ENCODE measurements at places on chromosomes 7 and 10.
A peak's percentile ranks its signal among the peaks of the same experiment; 100 is the strongest.

GRCh38 chr10:79493806-79494205 lies 18.5 kb upstream of the EIF5AL1 start:
- no peak for DNase-seq

DNA sequence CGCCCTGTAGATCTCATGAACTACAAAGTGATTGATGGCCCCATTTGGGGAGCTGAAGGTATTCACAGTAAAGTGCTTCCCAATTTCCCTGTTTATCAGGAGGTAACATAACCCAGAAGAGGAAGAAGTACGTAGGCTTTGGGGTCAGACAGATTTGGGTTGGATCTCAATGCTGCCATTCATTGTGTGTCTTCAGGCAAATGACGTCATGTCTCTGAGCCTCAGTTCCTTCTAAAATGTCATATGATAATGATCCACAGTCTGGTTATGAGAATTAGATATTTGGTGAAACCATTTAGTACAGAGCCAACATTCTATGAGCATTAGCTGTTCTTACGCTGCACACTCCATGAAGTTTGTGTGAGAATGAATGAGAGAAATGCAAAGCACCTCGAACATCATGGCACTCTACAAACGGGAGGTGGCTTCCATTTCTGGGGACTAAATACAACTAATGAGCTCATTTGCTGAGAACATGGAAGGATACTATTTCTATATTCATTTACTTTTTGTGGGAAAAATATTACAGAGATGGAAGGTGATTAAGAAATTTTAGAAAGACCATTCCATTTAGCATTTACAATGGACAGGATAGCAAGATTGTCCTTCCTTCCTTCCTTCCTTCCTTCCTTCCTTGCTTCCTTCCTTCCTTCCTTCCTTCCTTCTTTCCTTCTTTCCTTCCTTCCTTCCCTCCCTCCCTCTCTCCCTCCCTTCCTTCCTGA lies 13.8 kb upstream of the JCAD start:
- no peak for DNase-seq

GRCh38 chr10:18214691-18215563 lies 74.7 kb downstream of the CACNB2 start:
- DNase-seq: no peak

DNA sequence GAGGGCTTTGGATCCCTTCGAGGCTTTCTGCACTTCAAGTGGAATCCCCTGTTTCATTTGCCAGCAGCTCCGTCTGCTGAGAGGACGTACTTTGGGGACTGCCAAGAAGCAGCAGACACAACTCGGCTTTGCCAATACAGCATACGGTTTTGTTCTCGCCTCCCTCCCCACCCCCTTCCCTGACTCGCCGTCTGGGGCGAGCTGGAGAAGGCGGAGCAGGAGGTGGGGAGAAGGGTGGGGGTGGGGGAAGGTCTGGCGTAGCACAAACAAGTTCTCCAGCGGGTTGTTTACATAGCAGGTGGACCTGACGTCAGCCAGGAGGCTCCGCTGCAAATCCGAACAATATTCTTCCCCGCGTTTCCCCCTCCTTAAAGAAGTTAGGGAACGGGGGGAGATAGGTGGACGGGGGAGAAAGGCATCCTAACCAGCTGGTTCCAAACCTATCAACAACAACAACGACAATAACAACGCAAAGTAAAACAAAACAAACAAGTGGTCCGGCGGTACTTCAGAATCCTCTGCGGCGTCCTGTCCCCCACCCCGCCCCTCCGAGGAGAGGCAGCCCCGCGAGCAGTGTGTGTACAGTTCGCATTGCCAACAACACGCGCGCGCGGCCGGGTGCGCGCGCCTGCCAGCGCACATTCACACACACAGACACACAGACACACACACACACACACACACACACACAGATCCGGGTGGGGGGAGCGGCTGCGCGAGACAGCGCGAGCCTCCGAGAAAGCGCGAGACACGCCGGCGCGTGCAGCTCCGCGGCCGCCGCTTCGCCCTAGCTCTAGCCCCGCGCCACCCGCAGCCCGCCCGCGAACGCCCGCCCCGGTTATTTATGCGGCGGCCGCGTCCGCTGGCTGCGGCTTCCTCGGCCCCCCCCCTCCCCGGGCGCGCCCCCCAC lies 167.0 kb upstream of the PPP1R3A start:
- peak; percentile 72 for DNase-seq

DNA sequence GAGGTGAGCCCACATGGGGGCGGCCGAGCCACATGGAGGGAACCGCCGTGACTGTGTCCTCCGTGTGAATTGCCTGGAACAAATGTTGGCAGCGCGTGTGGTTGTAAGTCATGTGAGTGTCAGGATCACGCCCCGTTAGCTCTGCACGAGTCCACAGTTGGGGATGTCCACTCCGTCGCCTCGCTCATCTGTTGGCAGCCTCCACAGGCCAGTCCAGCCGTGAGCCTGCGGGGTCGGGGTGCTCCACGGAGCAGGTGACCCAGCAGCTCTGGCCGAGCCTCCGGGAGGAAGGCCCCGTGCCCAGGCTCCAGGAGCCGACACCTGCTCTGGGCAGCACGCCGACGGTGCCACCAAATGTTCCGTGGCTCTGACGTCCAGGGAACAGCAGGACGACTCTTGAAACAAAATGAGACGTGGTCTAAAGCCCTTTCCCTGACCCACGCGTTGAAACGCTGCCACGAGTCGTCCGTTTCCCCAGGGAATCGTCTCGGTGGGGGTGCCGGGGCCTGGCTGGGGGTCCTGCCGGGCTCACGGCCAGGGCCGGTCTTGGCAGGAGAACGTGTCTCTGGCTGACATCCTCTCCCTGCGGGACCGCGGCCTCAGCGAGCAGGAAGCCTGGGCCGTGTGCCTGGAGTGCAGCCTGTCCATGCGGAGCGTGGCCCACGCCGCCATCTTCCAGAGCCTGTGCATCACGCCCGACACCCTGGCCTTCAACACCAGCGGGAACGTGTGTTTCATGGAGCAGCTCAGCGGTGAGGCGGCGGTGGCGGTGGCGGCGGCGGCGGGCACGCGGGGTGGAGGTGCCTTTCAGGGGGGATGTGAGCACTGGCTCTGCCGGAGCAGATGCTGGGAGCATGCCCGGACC lies 7.0 kb downstream of the KNDC1 start:
- no peak for DNase-seq

DNA sequence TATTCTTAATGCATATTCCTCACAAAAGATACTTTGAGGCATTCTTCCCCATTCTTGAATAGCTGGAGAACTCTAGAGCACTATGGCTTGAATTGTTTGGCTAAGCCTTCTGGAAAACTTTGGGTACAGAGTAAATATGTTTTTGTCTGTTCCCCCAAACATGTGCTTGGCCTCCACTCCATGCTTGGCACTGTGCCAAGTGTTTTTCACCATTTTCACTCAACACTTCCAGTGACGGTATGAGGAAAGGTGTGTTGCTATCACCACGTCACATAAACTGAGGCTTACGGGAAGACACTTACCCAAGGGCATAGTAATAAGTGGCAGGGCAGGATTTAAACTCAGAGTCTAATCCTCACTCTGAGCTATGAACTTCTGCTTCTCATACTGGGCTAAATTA lies 318.2 kb downstream of the WDR11 start:
- DNase-seq: no peak

- no peak for DNase-seq
Observed at GRCh38 chr7:16223963-16224707, 197.2 kb downstream of the CRPPA start.

DNA sequence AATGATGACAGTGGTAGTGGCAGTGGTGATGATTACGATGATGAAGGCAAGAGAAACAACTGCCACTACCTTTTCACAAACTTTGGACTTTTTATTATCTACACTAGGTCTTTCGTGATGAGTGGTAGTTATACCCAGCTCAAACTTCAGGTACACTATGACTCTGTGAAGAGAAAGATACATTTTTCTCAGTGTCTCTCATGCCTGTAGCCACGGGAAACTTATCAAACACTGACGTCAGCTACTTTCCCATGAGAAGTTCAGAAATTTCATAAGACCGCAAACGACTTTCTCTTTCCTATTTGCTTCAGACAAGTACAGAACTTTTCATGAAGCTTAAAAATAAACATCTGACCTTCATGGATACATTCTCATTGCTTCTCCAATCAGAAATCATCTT lies 57.0 kb downstream of the CALD1 start:
- DNase-seq: no peak

DNA sequence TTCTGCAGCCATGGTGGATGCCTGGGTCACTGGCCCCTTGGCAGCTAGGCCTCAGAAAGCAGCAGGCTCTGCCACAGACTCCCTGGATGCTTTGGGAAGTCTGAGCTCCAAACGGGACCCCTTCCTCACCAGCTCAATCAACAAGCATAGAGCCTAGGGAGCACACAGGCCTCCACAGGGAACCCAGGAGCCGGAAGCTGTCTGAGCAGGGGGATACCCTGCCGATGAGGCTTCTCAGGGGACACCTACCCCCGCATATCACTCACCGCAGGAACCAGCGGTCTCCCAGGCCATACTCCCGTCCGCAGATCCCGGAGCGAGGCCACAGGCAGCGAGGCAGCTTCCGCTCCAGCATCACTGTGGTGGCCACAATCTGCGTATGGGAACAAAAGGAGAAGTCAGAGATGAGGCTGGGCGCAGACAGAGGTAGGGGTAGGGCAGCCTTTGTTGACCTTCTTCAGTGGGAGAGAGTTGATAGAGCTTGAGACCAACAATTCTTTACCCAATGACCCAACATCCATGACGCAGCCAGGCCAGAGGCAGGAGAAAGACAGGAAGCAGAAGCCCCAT lies 13.4 kb downstream of the TRPV6 start:
- DNase-seq: no peak

GRCh38 chr10:17683541-17683940 lies 39.6 kb downstream of the STAM start:
- no peak for DNase-seq

- DNase-seq: no peak
Observed at GRCh38 chr10:61901829-61902444, 438 bp downstream of the ARID5B start.

GRCh38 chr10:11085545-11085944 lies 67.9 kb downstream of the CELF2 start:
- DNase-seq: no peak

DNA sequence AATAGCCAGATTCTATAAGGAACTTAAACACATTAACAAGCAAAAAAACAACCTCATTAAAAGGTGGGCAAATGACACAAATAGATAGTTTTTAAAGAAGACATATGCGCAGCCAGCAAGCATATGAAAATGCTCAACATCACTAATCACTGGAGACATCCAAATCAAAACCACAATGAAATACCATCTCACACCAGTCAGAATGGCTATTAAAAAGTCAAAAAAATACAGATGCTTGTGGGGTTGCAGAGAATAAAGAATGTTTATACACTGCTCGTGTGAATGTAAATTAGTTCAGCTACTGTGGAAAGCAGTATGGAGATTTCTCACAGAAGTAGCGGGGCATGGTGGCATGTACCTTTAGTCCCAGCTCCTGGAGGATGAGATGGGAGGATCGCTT lies 164.0 kb downstream of the CHRM2 start:
- no peak for DNase-seq
